ENCODE measurements at places on chromosomes 3 and 15. TPM values are rescaled to one million over a fixed set of nuclear protein-coding genes. Genes with fewer than 3 reads are reported as not detected.

The SLC2A2 gene
- not detected for total RNA-seq

The CHRD gene
- not detected for total RNA-seq

The SSUH2 gene
- total RNA-seq: 0.12 TPM

The DHFR2 gene
- 4.5 TPM for total RNA-seq

The CAPN7 gene
- 26.1 TPM for total RNA-seq

The MAP6D1 gene
- total RNA-seq: 1.4 TPM

The SPINK8 gene
- total RNA-seq: not detected

The TEX55 gene
- total RNA-seq: not detected

Data from activated naive CD4-positive, alpha-beta T cell treated with anti-CD3 and anti-CD28 coated beads for 36 hours (primary cell).